ENCODE measurements at places on chromosomes 2 and 18.

- no peak for DNase-seq
Measured at GRCh38 chr2:46117379-46117778, 179.8 kb upstream of the EPAS1 start.

GRCh38 chr2:64262816-64263215 is 118.6 kb upstream of the PELI1 start:
- DNase-seq: no peak

DNA sequence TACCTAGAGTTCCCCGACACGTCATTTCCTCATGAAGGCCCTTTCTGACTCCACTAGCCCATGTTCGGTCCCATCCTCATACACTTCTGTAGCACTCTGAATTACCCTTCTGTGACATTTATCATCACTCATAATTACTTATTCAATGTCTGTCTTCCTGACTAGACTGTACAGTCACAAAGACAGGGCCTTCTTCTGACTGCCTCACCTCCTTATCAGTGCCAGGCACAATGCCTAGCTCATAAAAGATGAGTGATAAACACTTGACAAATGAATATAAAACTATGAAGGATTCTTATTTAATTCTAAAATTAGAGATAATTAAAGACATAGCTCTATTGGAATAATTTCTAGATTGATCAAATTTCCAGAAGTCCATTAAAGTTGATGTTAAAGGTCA is 1.4 kb upstream of the UBXN4 start:
- no peak for DNase-seq

GRCh38 chr2:72972352-72973136 is 55.2 kb downstream of the EMX1 start:
- no peak for DNase-seq

DNA sequence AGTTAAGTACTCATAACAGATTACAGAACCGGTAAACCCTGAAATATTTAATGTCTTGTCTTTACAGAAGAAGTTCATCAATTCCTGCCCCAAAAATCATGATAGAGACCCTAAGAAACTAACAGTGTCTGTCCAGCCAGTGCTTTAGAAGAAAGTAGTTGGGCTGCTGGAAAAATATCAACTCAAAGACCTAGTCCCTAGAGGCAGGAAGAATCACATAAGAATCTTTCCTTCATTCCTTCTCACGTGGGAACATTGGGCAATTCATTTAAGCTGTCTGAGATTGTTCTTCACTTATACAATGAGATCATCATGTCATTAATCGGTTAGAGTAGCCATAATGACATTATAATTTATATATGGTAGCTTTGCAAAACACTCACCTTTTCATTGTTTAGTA is 156.4 kb downstream of the CCBE1 start:
- no peak for DNase-seq

DNA sequence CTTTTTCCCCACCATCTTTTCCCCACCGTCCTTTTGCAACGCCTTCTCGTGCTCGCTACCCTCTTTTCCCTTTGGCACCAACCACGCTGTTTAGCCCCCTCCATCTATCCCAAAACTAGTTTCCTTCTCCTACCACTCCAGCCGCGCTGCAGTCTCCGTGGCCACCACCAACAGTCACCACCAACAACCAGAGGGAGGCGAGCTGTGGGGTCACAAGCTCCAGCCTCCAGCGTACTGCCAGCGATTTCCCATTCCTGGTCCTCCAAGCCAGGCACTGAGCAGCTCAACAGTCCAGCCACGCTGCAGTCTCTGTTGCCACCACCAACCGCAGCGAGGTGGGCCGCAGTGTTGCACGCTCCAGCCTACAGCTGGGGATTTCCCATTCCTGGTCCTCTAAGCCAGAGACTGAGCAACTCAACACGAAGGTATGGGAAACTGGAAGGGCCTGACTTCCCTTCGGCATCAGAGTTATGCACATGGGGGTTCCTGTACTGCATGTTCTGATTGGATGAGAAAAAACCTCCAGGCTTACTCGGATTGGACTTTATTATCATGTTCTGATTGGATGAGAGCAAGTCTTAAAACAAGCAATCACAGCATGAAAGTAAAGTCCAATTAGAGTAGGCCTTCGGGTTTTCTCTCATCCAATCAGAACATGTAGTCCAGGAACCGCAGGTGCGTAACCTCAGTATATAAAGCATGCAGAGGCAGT is 42.3 kb upstream of the IMP4 start:
- no peak for DNase-seq

- DNase-seq: no peak
Measured at GRCh38 chr2:10932345-10933151, 20.8 kb downstream of the KCNF1 start.

GRCh38 chr2:231531883-231532755 is 1.9 kb upstream of the NMUR1 start:
- DNase-seq: no peak

DNA sequence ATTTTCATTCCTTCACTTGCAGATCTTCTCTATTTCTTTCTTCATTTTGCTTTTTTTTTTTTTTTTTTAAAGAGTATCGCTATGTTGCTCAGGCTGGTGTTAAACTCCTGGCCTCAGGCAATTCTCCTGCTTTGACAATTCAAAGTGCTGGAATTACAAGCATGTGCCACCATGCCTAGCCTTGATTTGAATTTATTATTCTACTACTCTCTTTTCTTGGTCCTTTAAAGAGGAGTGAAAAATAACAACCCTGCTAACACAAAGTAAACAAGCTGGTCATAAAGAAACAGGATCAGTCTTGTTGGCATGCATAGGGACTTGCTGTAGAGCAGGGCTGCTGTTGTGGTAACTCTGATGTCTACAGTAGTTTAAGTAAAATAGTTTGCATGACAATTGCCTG is 1615.3 kb upstream of the ZEB2 start:
- DNase-seq: no peak

DNA sequence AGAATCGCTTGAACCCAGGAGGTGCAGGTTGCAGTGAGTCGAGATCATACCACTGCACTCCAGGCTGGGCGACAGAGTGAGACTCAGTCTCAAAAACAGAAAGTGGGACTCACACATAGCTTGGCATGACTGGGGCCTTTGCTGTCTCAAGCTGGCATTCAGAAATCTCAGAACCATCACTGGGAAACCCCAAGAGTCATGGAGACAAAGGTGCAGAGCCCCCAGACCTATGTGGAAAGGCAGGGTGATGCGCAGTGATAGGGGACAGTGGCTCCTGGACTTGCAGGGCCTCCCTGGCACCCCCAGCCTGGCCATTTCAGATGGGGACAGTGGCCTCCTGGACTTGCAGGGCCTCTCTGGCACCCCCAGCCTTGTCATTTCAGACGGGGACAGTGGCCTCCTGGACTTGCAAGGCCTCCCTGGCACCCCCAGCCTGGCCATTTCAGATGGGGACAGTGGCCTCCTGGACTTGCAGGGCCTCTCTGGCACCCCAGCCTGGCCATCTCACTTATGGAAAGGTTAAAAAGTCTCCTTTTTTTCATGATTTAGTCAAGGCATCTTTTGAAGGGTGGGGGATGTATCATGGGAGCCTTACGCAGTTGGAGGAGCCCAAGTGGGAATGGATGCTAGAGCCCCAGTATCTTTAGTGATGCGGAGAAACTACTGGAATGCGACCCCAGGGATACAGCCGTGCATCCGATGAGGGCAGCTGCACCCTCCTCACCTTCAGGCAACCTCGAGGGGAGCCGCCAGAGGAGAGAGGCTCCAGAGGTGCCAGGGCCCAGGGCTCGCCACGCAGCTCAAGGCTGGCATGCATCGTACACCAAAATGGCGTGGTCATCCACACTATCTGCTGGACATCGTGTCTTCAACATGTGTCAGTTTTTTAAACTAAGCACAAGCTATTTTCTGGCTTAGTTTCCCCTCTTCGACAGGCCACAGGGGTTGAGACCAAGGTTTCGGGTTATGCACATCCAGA is 30.5 kb downstream of the ZNF516 start:
- DNase-seq: no peak

GRCh38 chr18:62578980-62579511 is 56.2 kb downstream of the ZCCHC2 start:
- no peak for DNase-seq

- no peak for DNase-seq
Measured at GRCh38 chr18:31451625-31452024, 4.1 kb downstream of the DSG3 start.

GRCh38 chr18:3323900-3324299 is 62.0 kb downstream of the MYL12B start:
- DNase-seq: no peak

DNA sequence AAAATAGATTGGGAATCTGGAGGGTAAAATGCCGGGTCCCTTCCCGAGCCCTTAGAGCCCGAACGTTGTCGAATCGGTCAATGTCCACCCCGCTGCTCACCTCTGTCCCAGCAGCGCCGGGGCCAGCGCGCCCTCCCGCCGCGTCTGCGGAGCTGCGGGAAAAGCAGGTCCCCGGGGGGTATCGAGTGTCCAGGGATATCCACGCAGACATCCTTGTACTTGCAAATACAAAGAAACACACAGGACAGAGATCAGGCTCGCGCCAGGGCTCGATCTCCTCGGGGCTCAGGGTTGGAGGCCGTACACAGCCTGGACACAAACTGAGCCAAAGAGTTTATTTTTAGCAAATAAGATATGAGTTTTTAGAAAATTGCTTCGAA is 2.3 kb upstream of the GATA6 start:
- no peak for DNase-seq

- no peak for DNase-seq
Measured at GRCh38 chr2:10584242-10584753, 105.5 kb downstream of the NOL10 start.

- DNase-seq: no peak
Measured at GRCh38 chr2:10347562-10347948, 44.9 kb downstream of the HPCAL1 start.

DNA sequence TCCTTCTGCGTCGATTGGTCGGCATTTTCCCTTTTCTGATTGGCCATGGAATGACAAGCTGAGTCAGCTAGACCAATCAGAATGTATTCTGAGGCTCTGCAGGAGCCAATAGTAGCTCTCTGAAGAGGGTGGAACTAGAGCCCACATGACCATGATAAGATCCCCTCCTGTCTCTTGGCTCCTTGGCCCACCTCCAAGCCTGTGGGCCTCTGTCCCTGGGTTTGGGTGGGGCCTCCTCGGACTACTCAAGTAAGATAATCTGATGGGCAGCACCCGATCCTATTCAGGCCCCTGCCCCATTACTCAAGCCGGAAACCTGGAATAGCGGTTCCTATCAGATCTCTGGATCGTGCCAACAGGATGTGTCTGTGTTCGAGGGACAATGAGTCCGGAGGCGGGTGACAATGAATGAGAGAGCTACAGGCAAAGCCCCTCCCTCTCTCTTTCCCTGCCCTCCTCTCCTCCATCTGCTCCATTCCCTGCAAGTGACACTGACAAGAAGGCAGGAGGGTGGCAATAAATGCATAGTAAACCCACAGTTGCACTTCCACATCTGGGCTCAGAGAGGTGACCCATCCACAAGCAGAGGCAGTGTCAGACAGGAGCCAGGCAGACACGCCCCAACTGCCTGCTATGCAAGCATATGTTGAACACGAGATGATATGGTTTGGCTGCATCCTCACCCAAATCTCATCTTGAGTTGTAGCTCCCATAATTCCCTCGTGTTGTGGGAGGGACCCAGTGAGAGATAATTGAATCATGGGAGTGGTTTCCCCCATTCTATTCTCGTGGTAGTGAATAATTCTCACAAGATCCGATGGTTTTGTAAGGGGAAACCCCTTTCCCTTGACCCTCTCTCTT is 114.7 kb downstream of the TNS1 start:
- no peak for DNase-seq

- no peak for DNase-seq
Measured at GRCh38 chr2:20143263-20143662, 81.7 kb downstream of the SDC1 start.

- DNase-seq: no peak
Measured at GRCh38 chr2:27779417-27780055, 8.0 kb downstream of the MRPL33 start.

Measured in activated CD4-positive, alpha-beta T cell treated with anti-CD3 and anti-CD28 coated beads for 36 hours (primary cell).